ENCODE measurements at places on chromosomes 6 and 20.

GRCh38 chr20:17684077-17684888 is 2.2 kb upstream of the RRBP1 start:
- DNase-seq: no peak

- DNase-seq: peak; percentile 47
Measured at GRCh38 chr20:1313236-1313964, 15.5 kb downstream of the SDCBP2 start.

DNA sequence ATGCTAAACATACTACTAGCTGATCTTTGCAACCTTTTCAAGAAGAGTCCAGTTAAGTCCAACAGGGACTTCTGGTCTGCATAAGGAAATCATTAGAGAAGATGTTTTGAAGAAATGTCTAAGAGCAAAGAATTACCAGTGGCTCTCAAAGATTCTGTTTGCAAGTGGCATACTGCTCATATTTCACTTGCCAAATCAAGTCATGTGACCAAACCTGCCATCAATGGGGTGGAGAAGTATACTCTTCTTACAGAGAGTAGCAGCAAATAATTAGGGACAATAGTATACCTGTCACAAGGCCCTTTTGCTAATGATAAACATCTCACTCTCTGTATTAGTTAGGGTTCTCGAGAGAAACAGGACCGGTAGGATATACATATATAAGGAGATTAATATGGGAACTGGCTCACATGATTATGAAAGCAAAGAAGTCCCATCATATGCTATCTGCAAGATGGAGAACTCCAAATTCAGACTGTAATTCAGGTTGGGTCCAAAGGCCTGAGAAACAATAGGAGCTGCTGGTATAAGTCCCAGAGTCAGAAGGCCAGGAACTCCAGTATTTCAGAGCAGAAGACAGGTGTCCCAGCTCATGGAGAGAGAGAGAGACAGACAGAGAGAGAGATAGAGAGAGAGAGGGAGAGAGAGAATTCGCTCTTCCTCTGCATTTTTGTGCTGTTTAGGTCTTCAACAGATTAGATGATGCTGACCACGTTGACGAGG is 111.5 kb downstream of the LCA5 start:
- DNase-seq: no peak

GRCh38 chr20:9359561-9360308 is 154.7 kb upstream of the LAMP5 start:
- no peak for DNase-seq

GRCh38 chr6:1770968-1771723 is 161.4 kb downstream of the FOXC1 start:
- DNase-seq: no peak

- no peak for DNase-seq
Measured at GRCh38 chr20:53220482-53221307, 248.5 kb downstream of the TSHZ2 start.

- no peak for DNase-seq
Measured at GRCh38 chr20:46731770-46732169, 22.3 kb downstream of the SLC2A10 start.

- peak; percentile 69 for DNase-seq
Measured at GRCh38 chr6:16761471-16762267, 409 bp upstream of the ATXN1 start.

DNA sequence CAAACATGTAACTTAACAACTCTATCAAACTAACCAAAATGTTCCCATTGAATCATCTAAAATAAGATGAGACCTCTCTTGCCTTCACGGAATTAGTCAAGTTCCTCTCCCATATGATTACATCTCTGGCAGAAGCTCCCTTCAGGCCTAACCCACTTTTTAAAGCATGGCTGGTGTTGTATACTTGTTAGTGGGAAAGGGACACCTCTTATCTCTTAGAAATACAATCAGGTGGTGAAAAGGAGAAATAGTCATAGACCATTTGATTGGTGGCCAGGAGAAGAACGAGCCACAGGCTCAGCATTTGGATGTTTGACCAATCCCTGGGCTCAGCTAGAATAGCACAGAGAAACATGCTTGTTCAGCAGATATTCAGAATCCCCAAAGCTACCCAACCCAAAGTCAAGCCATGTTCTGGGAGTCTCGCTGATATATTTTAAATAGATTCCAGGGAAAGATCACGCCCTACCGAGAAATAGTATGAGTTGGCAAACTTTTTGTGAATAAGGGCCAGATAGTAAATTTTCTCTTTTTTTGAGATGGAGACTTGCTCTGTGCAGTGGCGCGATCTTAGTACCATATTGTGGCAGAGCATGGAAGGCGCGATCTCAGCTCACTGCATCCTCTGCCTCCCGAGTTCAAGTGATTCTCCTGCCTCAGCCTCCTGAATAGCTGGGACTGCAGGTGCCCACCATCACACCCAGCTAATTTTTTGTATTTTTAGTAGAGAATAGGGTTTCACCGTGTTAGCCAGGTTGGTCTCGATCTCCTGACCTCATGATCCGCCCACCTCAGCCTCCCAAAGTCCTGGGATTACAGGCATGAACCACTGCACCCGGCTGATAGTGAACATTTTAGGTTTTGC is 126.3 kb upstream of the MYLIP start:
- DNase-seq: no peak

- no peak for DNase-seq
Measured at GRCh38 chr6:112036088-112036637, 17.7 kb upstream of the CCN6 start.

- peak; percentile 30 for DNase-seq
Measured at GRCh38 chr20:51531141-51531710, 11.3 kb downstream of the NFATC2 start.

- no peak for DNase-seq
Measured at GRCh38 chr20:31505903-31506302, 8.3 kb upstream of the HM13 start.

- DNase-seq: no peak
Measured at GRCh38 chr6:127812985-127813698, 87.7 kb downstream of the THEMIS start.

GRCh38 chr20:5122873-5123260 is 3.1 kb upstream of the PCNA start:
- DNase-seq: no peak

DNA sequence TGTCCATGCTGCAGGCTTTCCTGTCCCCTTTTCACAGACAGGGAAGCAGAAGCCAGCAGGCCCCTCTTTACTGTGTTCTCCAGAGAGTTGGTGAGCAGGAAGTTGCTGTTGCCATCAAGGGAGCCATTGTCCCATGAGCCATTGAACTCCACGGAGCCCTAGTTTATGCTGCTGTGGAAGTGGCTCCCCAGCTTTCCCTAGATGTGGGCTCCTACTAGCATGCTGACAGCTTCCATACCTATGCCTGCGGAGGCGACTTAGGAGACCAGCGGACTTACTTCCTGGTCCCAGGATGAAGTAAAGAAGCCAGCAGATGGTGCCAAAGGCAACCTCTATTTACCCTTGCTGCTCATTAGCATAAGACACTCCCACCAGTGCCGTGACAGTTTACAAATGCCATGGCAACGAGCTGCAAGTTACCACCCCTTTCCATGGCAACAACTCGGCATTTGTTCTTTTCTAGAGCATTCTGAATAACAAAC is 30.8 kb upstream of the FKBP1A start:
- no peak for DNase-seq
